Activated CD8-positive, alpha-beta memory T cell treated with anti-CD3 and anti-CD28 coated beads for 48 hours (primary cell): ENCODE measurements at places on chromosomes 7 and 10.

- DNase-seq = no peak
These were observed 37.0 kb downstream of the FAM171A1 start for GRCh38 chr10:15333909-15334649.

- DNase-seq = no peak
These were observed 661.8 kb upstream of the FZD8 start for GRCh38 chr10:36303896-36304295.

GRCh38 chr7:151210087-151210854 lies at the start of gene H2BK1:
TSS of gene H2BK1 (minus strand) at chr7:151210488. CDS start at chr7:151210318, 170 bp downstream.
- DNase-seq = no peak

- no peak for DNase-seq
These were observed 7.9 kb downstream of the GTF2I start for GRCh38 chr7:74665296-74665938.

DNA sequence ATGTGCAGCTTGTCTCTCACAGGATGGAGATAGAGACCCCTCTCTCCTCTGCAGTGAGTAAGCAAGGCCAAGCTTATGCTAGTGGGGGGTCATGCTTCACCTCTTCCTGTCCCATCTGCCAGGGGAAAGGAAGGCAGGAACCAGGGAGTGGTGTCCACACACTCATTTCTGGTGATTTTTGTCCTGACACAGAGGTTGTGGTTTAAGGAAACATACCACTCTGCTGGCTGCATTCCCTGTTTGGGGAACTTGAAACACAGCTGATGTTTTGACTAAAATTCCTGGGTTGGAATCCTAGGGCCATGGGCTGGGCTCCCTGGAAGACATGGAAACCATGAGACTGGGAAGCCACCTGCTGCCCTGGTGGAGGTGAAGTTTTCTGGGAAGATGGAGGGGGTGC lies 21.4 kb downstream of the C10orf120 start:
- no peak for DNase-seq

GRCh38 chr7:142891490-142892082 lies 6.0 kb upstream of the TRPV6 start:
- no peak for DNase-seq

DNA sequence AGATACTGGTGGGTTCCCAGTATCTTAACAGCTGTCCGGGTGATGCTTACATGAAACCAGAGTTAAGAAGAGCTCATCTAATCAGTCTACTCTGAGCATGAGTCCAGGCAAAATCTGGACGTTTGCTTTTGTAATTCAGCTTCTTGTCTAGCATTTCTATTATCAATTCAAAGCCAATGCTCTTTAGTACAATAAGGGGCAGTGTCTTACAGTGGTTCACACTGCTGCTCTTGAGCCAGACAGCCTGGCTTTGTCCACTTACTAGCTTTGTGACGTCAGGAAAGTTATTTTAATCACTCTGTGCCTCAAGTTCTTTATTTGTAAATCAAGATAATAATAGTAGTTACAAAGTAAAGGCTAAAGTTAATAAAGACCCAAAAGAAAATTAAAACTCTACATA lies 227.3 kb upstream of the TCF7L2 start:
- no peak for DNase-seq
